Kidney glomerular epithelial cell (primary cell): ENCODE measurements at places on chromosomes 3 and 15.

DNA sequence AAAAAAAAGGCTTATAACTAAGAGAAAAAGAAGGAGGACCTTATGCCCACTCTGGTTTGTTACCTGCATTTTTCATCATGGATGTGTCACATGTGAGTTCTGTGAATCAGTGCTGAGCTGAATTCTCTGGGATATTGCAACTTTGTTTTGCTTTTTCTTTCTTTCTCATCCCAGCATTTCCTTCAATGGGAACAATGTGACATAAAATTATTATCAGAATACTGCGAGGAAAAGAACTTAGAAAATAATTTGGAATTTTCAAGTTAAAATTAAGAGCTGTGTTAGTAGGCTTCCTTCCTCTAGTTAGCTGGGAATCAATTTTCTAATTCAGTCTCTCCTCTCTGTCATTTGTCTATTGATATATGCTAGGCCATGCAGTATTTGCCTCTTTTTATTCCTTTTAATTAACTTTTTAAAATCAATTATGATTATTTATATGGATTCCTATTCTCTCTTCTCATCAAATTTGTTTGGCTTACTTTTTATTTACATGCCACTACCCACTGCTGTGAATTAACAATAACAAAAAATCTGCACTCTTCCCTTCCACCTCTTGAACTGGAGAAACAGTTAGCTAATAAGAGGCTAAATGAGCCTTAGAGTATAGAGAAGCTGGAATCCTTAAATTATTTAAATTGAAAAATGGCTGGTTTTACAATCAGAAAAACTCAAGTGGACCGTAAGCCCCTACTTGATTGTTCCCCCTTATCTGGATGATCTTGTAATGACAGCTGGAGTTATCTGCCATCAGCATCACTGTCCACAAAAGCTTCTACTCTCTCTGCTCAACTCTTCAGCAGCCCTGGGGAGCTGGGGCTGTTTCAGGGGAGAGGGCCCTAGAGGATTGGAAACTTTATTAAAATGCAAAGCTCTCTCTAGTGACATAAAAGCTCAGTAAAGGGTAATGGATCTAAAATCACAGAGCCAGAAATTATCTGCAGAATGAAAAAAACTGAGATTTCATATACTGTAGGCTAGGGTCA, 95.3 kb upstream of the SOX2 start:
- DNase-seq = no peak

GRCh38 chr3:37702478-37703154, 159.1 kb upstream of the CTDSPL start:
- no peak for DNase-seq

DNA sequence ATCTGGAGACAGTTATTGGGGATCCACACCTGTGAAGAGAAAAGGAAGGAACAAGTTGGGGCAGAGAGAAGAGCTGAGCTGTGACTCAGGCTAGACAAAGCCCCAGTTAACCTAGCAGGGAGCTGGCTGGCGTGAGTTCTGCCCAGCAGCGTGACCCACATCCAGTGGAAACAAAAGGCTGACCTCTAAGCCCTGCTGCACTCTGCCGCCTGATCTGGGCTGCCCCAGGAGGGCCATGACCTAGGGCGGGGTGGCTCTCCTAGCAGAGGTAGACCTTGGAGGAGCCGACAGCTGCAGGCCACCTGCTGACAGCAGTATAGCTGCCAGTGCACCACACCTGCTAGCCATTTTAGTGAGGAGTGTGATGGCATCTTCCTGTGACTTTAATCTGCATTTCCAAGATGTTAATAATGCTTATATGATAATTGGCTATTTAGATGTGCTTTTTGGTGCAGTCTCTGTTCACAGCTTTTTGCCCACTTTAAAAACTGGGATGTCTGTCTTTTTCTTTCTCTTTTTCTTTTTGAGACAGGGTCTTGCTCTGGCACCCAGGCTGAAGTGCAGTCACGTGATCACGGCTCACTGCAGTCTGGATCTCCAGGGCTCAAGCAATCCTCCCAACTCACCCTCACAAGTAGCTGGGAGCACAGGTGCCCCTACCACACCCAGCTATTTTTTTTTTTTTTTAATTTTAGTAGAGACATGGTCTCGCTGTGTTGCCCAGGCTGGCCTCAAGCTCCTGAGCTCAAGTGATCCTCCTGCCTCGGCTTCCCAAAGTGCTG, 78.1 kb downstream of the LSM3 start:
- DNase-seq = no peak

GRCh38 chr15:25544076-25544475, 105.3 kb upstream of the UBE3A start:
- DNase-seq = no peak

GRCh38 chr3:19543212-19543841, 390.7 kb downstream of the EFHB start:
- no peak for DNase-seq

DNA sequence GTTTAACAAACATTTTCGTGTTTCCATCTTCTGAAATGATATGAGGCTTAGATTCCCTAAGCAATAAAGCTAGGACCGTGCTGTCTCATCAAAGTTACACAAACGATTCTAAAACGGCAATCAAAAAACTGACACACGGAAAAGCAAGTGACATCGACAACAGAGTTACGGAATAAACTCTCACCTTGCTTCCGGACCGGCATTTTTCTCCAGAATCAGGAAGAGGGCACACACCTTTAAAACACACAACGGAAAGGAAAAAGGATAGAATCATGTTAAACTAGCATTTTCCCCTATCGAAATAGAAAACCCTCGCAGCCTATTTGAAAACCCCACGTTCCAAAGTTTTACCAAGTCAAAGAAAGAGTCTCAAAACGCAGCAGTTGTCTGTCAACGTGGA, 1.4 kb downstream of the DLG1 start:
- no peak for DNase-seq

- no peak for DNase-seq
Measured at GRCh38 chr3:160758929-160759577, 3.0 kb downstream of the PPM1L start.

GRCh38 chr3:171229173-171229572, 202.7 kb upstream of the SLC2A2 start:
- no peak for DNase-seq
